Osteocyte (in vitro differentiated cells): ENCODE measurements at places on chromosomes 4 and X.

DNA sequence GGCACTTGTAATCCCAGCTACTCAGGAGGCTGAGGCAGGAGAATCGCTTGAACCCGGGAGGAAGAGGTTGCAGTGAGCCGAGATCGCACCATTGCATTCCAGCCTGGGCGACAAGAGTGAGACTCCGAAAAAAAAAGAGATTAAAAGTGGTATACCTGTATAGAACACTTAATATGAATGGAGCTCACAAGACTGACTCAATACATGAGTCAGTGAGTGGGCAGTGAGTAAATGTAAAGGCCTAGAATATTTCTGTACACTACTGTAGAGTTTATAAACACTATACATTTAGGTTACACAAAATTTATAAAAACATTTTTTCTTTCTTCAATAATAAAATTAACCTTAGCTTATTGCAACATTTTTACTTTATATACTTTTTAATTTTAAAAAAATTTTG, 93.8 kb downstream of the CENPC start:
- H3K27ac ChIP-seq = no peak overlapping the region
- H3K27me3 ChIP-seq = no peaks in the 10 kb centered on the region
- no peak overlapping the region for H3K4me3 ChIP-seq
- no peak for DNase-seq

DNA sequence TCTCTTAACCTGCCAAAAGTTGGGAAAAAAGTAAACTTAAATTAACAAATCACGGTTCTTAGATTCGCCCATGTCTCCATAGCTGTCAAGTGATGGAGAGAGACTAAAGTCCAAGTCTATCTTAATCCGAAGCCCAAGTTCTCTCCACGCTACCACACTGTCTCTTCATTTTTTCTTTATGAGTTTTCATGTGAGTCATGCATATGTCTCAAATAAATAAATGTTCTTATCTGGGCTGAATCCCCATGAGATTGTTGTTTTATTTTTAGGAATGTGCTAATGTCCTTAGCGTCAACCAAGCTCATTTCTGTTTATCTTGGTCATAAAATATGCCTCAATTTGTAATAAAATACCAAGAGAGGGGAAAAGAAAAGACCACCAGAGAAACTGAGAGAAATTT, 169.3 kb downstream of the RCHY1 start:
- H3K4me3 ChIP-seq = no peak overlapping the region
- H3K27me3 ChIP-seq = no peaks in the 10 kb centered on the region
- H3K27ac ChIP-seq = peak overlapping the region; percentile 49
- no peak for DNase-seq
- peaks cover 13% of the 10 kb centered on the region for H3K4me1 ChIP-seq

DNA sequence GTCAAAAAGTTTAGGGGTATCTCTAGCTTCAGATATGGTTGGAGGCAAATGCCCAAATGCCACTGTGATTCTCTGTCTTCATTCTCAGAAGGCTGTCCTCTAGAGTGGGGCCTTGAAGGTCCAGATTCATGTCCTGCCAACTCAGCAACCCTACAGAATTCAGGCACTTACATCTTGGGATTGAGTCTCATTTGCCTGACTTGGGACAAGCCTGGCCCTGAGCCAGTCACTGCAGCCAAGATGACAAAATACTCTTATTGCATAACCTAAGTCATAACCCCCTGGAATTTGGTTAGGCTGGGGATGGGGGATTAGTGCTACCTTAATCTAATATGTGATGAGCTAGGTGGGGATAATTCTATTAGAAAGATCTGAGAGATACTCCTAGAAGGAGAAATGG, 100.5 kb downstream of the AREG start:
- H3K27me3 ChIP-seq = no peaks in the 10 kb centered on the region
- H3K36me3 ChIP-seq = no peaks in the 10 kb centered on the region
- H3K27ac ChIP-seq = no peak overlapping the region
- DNase-seq = no peak
- no peak overlapping the region for H3K4me3 ChIP-seq

- DNase-seq = no peak
- no peak overlapping the region for H3K27ac ChIP-seq
- H3K4me3 ChIP-seq = peak overlapping the region; percentile 74
These were observed 1.5 kb downstream of the RTL5 start for GRCh38 chrX:72130156-72130761.

GRCh38 chr4:158055668-158056067, 117.2 kb downstream of the GASK1B start:
- H3K4me1 ChIP-seq = peaks cover 16% of the 10 kb centered on the region
- no peaks in the 10 kb centered on the region for H3K27me3 ChIP-seq
- no peak overlapping the region for H3K4me3 ChIP-seq

- H3K27ac ChIP-seq = no peak overlapping the region
- no peaks in the 10 kb centered on the region for H3K27me3 ChIP-seq
- DNase-seq = no peak
- H3K4me1 ChIP-seq = peaks cover 7% of the 10 kb centered on the region
These were observed 120.7 kb upstream of the HCCS start for GRCh38 chrX:10990418-10990817.

- no peak overlapping the region for H3K27ac ChIP-seq
- no peak for DNase-seq
- no peaks in the 10 kb centered on the region for H3K27me3 ChIP-seq
- no peaks in the 10 kb centered on the region for H3K4me1 ChIP-seq
- H3K36me3 ChIP-seq = no peaks in the 10 kb centered on the region
These were observed 611.7 kb downstream of the STIM2 start for GRCh38 chr4:27472364-27472763.

DNA sequence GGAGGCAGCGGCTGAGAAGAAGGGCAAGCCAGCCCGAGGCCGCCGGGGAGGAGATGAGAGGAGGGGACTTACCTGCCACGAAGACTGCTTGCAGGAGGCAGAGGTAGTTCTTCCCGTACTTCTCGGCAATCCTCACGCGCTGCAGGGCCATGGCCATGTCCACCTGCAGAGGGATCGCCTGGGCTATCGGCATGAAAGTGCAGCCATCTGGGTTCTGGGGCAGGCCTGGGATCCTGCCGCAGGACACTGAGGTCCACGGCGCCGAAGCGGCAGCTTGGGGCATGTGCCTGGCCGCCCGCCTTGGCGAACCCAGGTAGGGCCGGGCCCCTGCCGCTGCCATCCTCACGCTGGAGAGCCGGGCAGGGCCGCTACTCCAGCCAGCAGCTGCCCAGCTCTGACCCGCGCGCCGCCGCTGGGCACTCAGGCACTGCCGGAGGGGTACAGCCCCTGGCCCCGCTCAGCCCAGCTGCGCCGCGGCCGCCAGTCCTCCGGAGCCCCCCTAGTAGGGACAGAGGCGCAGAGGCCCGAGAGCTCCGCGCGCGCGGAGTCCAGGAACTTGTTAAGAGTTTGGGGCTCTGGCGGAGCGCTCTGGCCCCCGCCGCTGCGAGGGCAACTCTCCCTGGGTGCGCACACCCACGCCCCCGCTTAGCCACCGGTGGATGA, 16.0 kb downstream of the MCF2 start:
- peak overlapping the region; percentile 65 for H3K4me3 ChIP-seq
- no peak for DNase-seq
- no peaks in the 10 kb centered on the region for H3K36me3 ChIP-seq
- H3K4me1 ChIP-seq = peaks cover 2% of the 10 kb centered on the region
- H3K27me3 ChIP-seq = peaks cover 26% of the 10 kb centered on the region
- no peak overlapping the region for H3K27ac ChIP-seq

DNA sequence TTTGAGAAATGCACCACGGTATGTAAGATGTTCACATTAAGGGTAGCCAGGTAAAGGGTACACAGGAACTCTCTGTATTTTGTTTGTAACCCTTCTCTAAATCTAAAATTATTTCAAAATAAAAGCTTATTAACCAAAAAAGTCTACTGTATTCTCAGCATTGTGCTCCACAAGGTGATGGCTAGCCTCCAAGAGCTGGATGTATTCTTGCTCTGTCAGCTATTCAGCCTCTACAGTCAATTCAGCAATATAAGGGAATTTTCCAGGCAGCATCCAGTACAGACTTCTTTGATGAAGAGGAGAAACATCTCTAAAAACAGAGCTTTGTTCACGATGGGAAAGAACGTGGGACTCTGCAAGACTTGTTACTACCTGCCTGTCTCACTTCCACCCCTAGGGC, 63.5 kb upstream of the MAOA start:
- H3K4me1 ChIP-seq = no peaks in the 10 kb centered on the region
- no peak for DNase-seq
- no peaks in the 10 kb centered on the region for H3K36me3 ChIP-seq
- no peak overlapping the region for H3K27ac ChIP-seq

DNA sequence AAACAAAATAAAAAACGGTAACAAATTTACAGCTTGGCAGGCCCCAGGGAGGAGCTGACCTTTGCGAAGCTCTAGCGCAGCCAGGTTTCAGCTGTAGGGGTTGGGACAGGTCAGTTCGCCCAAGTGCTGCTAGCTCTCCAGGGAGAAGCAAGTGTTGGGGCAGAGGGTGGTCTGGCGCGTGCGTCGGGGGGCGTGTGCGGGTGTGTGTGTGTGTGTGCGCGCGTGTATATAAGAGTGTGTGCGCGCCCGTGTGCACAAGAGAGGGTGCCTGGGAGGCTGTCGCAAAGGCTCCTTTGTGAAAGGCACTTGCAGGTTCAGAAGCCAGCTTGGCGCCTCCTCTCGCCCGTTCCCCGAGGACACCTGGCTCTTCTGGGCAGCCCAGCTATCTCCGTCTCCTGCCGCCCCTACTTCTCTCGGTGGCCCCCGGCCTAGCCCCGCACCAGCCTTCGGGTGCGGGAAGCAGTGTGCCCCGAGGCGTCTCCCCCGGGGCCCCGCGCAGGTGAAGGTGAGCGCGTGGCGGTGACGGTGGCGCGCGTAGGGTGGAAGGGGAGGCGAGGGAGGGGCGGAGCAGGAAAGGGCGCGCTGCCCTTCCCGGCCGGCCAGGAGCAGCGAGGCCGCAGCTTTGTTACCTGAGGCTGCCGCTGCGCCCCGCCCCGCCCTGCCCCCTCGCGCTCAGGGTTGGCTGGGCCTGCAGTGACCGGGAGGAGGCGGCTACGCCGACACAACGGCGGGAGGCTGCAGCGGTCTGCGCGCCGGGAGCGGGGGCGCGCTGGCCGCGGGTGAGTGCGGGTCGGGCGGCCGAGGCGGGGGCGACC, at the start of gene FHDC1:
Gene FHDC1 (plus strand): TSS at position 693 of the 815 bp plus-strand sequence. CDS start 6,735 bp downstream, outside the sequence.
- H3K36me3 ChIP-seq = peaks cover 2% of the 10 kb centered on the region
- peaks cover 34% of the 10 kb centered on the region for H3K4me1 ChIP-seq
- no peak within 1 kb of the TSS for H3K27ac ChIP-seq
- H3K4me3 ChIP-seq = peak within 1 kb of the TSS; percentile 77
- H3K27me3 ChIP-seq = no peaks in the 10 kb centered on the region

- peaks cover 56% of the 10 kb centered on the region for H3K27me3 ChIP-seq
- H3K36me3 ChIP-seq = no peaks in the 10 kb centered on the region
- no peak overlapping the region for H3K27ac ChIP-seq
These were observed 212.8 kb upstream of the GYPA start for GRCh38 chr4:144353292-144353691.

DNA sequence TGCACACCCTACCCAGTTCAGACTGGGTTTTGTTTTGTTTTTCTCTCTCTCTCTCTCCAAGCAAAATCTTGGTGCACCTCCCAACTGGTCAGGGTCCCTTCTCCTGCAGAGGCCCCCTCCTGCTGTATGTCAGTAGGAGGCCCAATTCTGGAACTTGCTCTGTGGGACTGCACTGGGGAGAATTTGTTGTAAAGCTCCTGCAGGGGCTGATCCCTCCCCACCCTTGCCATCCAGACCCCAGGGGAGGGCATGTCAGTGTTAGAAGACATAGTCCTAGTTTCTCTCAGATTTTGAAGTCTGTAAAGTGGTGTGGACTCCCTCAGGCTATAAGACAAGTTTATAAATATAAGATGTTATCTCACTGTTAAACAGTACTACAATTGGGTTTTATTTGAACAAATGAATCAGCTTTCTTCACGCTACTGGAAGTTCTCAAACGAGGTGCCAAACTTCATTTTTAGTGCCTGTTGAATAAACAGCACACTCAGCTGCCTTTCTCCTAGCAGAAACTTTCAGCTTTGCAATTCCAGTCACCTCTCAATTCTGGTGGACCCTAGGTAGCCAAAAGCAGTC, 88.6 kb upstream of the FRMPD3 start:
- H3K36me3 ChIP-seq = no peaks in the 10 kb centered on the region
- no peak overlapping the region for H3K4me3 ChIP-seq
- DNase-seq = no peak

DNA sequence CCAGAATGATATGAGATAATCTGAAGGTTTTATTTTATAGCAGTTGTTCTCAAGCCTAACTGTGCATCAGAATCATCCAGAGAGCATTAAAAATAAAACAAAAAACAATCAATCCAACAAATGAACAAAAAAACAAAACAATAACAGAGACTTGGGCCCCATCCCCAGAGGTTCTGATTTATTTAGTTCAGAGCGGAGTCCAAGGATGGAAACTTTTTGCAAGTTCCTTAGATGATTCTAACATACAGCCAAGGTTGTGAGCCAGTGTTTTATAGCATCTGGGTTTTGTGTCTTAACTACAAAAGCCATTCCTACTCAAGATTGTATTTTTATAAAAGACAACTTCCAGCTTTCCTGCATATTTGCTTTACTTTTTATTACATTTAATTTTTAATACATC, 59.4 kb upstream of the GRPR start:
- no peak overlapping the region for H3K4me3 ChIP-seq
- H3K4me1 ChIP-seq = no peaks in the 10 kb centered on the region
- no peak for DNase-seq

DNA sequence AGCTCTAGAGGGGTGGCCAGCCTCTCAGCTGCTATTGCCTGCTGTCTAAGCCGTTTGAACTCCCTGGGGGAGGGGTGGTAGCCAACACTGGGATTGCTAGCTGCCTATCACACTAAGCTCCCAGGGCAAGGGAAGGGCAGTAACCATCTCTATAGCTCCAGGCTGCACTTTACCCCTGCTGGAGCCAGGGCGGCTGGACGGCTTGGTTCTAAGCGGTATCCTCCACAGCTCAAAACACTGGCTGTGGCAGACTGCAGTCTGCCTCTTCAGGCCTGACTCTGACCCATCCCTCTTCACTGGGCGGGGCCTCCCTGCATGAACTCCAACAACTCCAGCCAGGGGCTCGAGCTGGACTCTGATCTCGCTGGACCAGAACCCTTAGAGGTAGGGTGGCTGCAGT, 55.3 kb upstream of the GNRHR start:
- no peaks in the 10 kb centered on the region for H3K27me3 ChIP-seq
- H3K36me3 ChIP-seq = no peaks in the 10 kb centered on the region
- no peaks in the 10 kb centered on the region for H3K4me1 ChIP-seq
- no peak overlapping the region for H3K27ac ChIP-seq
- peak; percentile 76 for DNase-seq
- H3K4me3 ChIP-seq = no peak overlapping the region

GRCh38 chr4:120874792-120875774, 47.4 kb downstream of the PRDM5 start:
- no peak overlapping the region for H3K4me3 ChIP-seq
- H3K4me1 ChIP-seq = peaks cover 24% of the 10 kb centered on the region
- H3K27me3 ChIP-seq = no peaks in the 10 kb centered on the region
- peaks cover 2% of the 10 kb centered on the region for H3K36me3 ChIP-seq
- DNase-seq = no peak
- peak overlapping the region; percentile 58 for H3K27ac ChIP-seq
